ENCODE measurements at places on chromosomes 3 and 15.

- no peak for DNase-seq
Measured at GRCh38 chr3:172156586-172156955, 117.2 kb downstream of the FNDC3B start.

DNA sequence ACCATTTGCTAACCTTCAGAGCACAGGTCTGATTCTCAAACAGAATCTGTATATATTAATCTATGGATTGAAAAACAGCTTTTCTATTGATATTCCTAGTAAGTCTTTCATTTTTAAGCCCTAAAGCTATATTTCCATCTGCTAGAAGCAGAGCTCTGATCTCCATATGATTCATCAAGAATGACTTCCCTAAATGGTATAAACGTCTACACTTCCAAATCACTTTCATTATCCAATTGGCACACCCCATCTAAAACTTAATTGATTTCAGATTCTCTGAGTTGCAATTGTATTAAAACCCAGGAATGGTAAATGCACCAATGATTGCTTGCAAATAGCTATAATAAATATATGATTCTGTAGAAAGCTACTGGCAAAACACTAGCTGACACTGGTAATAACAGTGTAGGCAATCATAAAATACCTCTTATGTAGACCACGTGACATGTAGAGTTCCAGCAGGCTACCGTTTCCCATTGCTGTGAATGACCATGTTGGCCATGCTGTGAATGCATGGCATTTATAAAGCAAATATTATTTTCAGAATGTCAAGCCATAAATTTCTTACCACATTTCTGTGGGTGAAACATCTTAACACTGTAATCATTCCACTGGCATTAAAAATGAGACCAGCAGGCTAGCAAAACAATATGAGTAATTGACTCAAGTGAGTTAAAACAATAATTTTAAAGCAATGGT lies 226.0 kb downstream of the ZMAT3 start:
- peak; percentile 33 for DNase-seq

DNA sequence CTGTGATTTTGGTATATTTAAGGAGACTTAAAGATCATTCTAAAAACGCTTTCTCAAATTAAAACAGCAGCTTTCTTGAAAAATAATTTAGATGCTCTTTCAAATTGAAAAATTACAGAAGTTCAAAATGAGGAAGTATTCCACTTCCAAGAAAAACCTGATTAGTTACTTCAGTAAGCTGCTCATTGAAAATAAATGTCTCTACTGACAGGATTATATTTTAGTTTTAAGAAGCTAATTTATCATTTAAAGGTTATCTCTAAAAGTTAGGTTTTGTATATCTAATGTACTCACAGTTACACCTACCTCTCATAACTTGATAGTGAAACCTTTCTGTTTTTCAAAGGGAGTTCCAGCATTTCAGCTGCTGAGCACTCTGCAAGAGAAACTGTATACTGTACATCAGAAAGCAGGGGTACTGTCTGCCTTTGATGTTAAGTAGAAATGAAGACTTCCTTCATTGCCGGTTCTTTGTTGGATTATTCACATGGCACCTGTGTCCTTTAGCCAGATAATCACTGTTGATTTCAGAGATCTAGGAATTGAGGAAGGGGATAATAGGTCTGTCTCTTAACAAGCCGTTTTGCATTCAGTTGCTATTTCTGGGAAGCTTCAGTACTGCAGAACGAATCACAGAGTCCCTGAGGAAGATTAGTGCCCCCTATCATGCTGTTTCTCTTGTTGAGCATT lies 161.6 kb downstream of the TCF12 start:
- no peak for DNase-seq

GRCh38 chr3:87575550-87575949 lies 299.2 kb upstream of the POU1F1 start:
- DNase-seq, result no peak

GRCh38 chr15:28786521-28786920 lies 61.9 kb downstream of the GOLGA6L7 start:
- peak; percentile 13 for DNase-seq

- no peak for DNase-seq
Measured at GRCh38 chr3:141605883-141606282, 119.1 kb downstream of the RASA2 start.

- DNase-seq, result no peak
Measured at GRCh38 chr3:99111235-99111634, 209.7 kb upstream of the DCBLD2 start.

- DNase-seq, result no peak
Measured at GRCh38 chr3:122011396-122011795, 10.7 kb downstream of the ILDR1 start.

DNA sequence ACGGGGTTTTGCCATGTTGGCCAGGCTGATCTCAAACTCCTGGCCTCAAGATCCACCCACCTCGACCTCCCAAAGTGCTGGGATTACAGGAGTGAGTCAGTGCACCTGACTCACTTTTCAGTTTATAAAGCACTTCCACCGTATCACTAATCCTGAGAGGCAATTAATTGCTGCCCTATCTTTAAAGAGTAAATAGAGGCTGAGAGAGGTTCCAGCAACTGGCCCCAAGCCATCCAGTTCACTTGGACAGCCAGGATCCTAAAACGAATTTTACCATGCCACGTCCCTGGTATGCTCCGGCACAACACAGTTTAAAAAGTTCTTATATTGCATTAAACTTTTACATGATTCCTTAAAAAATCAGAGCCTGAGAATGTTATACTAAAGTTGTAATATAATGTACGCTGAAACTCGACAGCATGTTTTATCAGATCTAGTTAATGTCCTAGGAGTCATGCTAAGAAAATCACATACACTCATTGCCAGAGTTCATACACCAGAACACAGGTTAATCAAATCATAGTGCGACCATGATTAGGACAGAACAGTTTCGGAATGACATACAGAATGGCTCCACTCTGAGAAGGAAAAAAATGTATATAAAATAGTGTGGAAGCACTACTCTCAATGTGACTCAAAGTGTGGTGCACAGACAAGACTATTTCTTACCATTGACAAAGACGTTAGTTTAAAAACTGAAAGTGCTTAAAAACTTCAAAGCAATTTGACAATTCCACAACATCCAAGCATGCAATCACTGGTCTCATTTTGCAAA lies 125.4 kb downstream of the ULK4 start:
- DNase-seq, result no peak

GRCh38 chr3:172538368-172539151 lies 15.3 kb upstream of the TNFSF10 start:
- no peak for DNase-seq

DNA sequence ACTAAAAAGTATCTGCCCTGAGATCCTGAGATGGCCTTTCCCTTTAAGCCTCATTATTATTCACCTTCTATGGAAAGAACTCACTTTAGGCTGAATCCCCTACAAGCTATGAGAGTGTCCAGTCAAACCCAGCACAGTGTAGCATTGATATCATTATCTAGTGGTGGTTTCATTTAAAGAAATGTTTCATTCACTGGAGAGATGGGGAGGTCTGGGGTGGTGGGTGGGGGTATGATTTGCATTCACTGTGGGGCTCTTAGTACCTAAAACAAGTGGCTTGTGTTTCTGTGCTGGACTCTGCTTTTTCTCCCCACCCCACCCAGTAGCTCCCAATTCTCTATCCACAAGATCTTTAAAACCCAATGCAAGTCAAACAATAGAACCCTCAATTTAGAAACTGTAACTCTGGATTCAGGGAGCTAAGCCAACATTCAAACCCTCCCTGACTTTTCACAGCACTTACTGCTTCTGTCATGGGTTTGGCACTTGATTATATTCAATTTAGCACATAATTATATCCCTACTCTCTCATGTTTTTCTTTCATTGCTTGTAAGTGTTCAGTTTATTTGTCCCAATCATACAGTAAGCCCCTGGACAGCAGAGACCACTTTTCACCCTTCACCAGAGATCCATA lies 310.5 kb upstream of the THBS1 start:
- no peak for DNase-seq

- no peak for DNase-seq
Measured at GRCh38 chr3:13012221-13012691, 61.0 kb downstream of the IQSEC1 start.

- peak; percentile 67 for DNase-seq
Measured at GRCh38 chr15:70741107-70741531, 22.2 kb downstream of the UACA start.

- peak; percentile 80 for DNase-seq
Measured at GRCh38 chr15:32861761-32862160, 144.0 kb downstream of the GREM1 start.

GRCh38 chr3:181932039-181932438 lies 220.3 kb downstream of the SOX2 start:
- no peak for DNase-seq

- no peak for DNase-seq
Measured at GRCh38 chr3:186467969-186468368, 76.2 kb downstream of the CRYGS start.

DNA sequence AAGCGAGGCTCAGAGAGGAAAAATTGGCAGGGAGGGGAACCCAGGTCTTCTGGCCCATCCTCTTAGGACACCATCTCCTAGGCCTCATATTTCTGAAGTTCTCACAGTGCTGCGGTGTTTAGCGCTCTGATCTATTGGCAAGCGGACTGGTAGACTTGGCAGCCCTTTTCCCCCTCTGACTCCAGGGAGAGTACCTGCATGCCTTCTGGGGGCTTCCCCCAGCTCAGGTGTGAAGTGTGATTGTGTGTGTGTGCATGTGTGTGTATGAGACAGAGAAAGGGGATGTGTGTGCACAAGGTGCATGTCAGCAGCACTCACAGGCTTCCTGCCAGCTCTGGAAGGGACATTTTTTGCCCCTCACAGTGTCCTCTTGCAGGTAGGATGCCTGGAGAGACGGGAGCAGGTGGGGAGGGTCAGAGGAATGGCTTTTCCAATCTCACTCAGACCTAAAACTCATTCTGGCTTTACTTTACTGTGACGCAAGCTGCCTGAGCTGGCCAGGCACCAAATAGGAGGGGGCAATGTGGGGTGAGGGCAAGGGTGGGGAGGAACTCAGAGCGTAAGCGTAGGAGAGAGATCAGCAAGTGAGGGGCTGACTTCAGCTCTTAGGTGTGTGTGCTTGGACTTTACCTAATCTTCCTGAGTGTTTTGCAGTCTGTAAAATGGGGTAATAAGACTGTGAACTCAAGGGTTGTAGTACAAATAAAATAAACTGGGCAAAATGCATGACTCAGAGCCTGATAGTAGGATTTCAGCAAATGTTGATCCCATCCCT lies 4.0 kb upstream of the IL17RE start:
- no peak for DNase-seq

DNA sequence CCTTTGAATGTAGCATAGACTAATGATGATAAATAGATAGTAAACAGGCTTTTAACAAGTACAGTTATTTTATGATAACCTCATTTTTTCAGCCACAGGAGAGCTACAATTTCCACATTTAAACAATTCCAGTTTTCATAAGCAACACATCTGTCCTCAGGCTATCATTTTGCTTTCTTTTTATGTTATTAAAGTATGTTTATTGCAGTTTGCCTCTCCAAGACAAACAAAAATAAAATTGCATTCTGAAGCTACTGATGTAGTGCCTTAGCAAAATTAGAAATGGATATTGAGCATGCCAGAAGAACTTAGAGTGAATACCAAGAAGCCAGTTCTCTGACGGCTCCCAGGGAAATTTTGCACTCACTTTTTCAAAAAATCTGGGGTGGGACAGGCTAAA lies 140.6 kb upstream of the ABHD17C start:
- no peak for DNase-seq

- DNase-seq, result no peak
Measured at GRCh38 chr3:170732660-170733245, 137.2 kb downstream of the RPL22L1 start.

- no peak for DNase-seq
Measured at GRCh38 chr15:68618394-68618793, 39.6 kb downstream of the CORO2B start.

DNA sequence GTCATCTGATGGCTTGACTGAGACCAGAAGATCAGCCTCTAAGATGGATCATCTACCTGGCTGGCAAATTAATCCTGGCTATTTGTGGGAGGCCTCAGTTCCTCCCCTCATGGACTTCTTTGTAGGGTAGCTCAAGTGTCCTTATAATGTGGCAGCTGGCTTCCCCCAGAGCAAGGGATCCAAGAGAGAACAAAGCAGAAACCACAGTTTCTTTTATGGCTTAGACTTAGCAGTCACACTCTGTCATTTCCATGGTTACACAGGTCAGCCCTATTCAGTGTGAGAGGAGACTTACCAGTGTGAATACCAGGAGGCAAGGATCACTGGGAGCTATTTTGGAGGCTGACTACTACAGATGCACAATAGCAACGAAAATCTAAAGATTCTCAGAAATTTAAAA lies 15.3 kb upstream of the ARL14 start:
- DNase-seq, result no peak

DNA sequence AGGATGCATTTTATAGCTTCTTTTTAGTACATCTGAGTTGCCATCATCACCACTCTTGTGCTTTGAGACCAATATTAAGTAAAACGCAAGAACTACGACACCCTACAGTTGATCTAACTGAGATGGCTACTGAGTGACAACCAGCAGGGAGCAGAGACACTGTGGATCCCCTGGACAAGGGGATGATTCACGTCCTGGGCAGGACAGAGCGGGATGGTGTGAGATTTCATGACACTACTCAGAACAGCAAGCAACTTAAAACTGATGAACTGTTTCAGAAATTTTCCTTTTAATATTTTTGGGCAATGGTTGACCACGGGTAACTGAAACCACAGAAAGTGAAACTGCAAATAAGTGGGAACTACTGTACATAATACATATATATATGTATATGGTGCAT lies 299.2 kb downstream of the ADAMTS17 start:
- no peak for DNase-seq

DNA sequence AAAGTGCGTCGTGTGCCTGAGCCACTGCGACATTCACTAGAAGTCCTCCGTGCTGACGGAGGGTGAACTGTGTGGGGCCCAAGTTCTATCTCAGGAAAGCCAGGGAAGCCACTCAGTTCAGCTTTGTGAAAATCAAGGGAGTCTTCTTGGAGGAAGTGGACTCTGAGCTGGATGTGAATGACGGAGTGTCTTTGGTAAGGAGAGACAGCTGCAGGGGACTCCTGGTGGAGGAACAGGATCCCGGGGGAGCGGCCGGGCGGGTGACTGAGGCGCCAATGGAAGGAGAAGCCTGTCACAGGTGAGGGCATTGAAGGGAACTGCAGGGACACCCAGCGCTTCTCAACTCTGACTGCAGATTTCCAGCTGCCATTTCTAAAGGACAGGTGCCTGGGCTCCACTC lies 75.6 kb downstream of the APBA2 start:
- DNase-seq, result no peak

- DNase-seq, result no peak
Measured at GRCh38 chr15:48710952-48711495, 65.5 kb upstream of the FBN1 start.

GRCh38 chr15:28079313-28079969 lies 19.7 kb downstream of the OCA2 start:
- no peak for DNase-seq

Measured in fibroblast of skin of left biceps (primary cell).